ENCODE measurements at places on chromosomes 7 and 10.

- DNase-seq: no peak
Measured at GRCh38 chr7:106260136-106260561, 24.6 kb downstream of the NAMPT start.

DNA sequence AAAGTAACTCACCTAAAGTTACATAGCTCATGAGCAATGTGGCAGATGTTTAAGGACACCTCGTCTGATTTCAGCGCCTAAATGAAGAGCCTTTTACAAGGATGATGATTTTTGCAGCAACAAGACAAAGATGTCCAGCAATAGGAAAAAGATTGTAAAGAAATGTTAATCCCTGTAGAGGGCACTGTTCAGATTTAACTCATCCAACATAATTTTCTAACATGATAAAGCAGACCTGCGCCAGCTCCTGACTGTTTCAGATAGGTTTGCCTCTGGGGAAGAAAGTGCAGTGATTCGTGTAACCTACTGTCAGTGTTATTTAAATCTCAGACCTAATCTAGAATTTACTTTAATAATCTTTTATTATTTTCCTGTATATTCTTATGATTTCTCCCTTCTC is 595.2 kb downstream of the AUTS2 start:
- DNase-seq: no peak

DNA sequence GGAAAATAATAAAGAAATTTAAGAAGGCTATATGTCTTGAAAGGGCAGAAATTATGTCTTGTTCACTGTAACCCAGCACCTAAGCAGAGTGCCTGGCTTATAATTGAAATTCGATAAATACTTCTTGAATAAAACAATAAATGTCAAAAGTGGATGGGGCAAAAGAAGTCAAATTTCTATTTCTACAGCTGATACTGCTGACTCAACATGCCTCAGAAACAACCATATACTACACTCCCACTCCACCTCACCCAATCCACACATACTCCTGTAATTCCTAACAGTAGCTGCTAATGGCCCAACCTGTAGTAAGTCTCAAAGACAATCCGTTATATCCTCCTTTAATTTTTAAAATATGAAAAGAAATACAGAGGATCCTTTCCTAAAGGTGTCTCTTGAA is 48.1 kb upstream of the LRRN3 start:
- DNase-seq: no peak

DNA sequence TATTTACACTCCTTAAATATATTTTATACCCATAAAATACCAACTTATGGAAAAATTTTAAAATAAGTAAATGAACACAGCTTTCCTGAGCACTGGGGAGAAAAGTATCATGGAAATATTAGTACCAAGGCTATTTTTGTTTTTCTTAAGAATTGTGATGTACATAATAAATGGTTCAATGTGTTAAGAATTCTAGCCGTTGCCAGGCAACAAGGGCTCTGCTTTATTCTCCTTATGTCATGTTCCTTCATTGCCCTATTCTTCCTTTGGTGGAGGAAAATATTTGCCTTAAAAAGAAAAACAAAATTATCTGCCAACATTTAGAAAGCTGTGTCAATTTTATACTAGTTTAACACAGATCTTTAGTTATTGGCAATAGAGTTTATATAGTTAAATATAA is 2.6 kb upstream of the ZPBP start:
- DNase-seq: no peak

DNA sequence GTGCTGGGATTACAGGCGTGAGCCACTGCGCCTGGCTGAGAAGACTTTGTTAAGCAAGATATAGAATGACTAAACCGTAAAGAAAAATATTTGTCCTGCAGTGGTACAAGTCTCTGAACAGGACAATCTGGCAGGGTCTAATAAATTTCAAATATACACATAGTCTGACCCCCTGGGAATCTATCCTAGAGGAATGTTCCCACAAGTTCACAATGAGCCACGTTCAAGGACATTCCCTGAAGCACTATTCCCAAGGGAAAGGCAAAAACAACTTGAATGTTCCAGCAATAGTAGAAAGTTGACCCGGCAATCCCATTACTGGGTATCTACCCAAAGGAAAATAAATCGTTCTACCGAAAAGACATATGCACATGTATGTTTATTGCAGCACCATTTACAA is 82.0 kb downstream of the HIP1 start:
- no peak for DNase-seq

DNA sequence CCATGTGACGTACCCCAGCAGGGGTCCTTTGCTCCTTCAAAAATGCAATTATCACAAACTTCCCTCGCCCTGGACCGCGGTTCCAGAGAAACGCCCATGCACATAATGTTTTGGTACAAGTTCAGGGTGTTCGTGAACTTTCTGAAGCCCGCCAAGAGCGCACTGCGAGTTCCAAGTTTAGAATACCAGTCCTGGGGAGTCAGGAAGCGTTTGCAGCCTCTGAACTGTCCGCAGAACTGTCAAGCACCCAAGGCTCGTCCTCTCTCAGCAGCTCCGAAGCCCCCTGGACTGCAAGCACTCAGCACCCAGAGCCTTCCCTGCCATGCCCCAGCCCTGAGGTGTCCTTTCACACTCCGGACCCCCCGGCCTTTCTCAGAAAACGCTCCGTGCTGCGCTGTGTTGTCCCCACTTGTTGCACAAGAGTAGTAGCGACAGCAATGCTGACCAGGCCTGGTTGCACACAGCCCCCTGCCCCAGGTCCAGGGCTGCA is 30.3 kb downstream of the CALML3 start:
- no peak for DNase-seq

GRCh38 chr10:109964318-109964717 is 41.0 kb upstream of the XPNPEP1 start:
- DNase-seq: no peak

- DNase-seq: no peak
Measured at GRCh38 chr10:60664859-60665258, 113.4 kb upstream of the CDK1 start.

GRCh38 chr10:30857803-30858202 is 173.9 kb downstream of the ZNF438 start:
- no peak for DNase-seq

- no peak for DNase-seq
Measured at GRCh38 chr10:90912174-90912573, 8.7 kb downstream of the ANKRD1 start.

DNA sequence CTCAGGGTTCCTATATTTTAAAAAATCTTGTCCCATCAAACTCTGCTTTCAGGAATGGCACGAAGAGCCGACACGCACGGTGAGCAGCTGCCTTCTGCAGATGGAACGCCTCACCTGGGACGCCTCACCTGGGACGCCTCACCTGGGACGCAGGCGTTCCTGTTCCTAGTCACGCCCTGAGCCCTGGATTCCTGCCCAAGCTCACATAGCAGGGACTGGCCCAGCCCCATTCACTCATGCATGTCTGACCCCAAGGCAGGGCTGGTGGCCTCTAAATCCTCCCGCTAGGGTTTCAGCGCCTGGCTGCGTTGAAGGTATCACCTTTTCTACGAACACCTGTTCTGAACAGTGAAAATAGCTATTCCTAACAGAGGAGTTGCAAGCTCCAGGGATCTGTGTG is 49.8 kb downstream of the CARD11 start:
- no peak for DNase-seq

- DNase-seq: no peak
Measured at GRCh38 chr10:77744245-77744644, 106.6 kb upstream of the KCNMA1 start.

DNA sequence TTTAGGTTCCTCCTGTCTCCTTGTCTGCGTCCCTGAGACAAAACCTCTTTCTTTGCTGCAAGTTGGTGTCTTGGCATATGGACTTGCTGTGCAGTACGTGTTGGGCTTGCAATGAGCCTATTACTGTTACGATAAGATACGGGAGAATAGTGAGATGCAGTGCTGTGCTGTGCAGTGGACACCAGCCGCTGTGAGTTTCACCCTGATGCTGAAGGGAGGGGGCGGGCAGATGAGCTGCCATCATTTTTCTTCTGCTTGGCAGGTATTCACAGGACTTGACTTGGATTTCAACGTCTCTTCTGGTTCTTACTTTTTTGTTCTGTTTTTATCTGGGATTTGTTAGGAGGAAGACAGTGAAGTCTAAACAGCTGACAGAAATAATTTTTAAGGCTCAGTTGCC is 257.1 kb upstream of the PITRM1 start:
- DNase-seq: no peak

- DNase-seq: no peak
Measured at GRCh38 chr10:58003945-58004344, 263.7 kb downstream of the IPMK start.

DNA sequence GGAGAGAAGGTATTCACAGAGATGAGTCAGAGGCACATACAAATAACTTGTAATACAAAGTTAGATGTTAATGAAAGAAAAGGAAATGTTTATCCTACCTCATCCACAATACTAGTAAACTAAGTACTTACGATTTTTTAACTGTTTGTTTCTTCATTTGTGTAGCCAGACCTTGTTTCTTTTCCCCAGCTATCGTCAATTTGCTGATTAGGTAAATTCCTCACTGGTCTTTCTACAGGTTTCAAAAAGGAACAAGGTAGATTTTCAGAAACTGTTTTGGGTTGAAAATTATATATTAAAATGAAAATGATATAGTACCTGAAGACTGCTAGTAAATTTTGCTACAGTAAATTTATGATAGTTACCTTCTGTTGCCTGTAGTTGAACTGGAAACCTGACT is 56.6 kb downstream of the PON1 start:
- DNase-seq: no peak

All from activated gamma-delta T cell (primary cell).